ENCODE measurements at places on chromosomes 3 and 15. TPM values are rescaled to one million over a fixed set of nuclear protein-coding genes. Genes with fewer than 3 reads are reported as not detected.

FBXW12 gene
- polyA plus RNA-seq = not detected

FILIP1L gene
- 15.5 TPM for polyA plus RNA-seq

BNC1 gene
- polyA plus RNA-seq = 0.09 TPM

COLQ gene
- 9.7 TPM for polyA plus RNA-seq

EXD1 gene
- 0.43 TPM for polyA plus RNA-seq

TMEM212 gene
- not detected for polyA plus RNA-seq

AGBL1 gene
- polyA plus RNA-seq = 0.96 TPM

C3orf49 gene
- polyA plus RNA-seq = not detected

GRM2 gene
- 0.13 TPM for polyA plus RNA-seq

AADAC gene
- not detected for polyA plus RNA-seq

- DNase-seq = no peak
Measured at GRCh38 chr3:109927161-109927560, 589.8 kb upstream of the DPPA4 start.

- DNase-seq = no peak
Measured at GRCh38 chr3:177764377-177764912, 567.2 kb upstream of the TBL1XR1 start.

DNA sequence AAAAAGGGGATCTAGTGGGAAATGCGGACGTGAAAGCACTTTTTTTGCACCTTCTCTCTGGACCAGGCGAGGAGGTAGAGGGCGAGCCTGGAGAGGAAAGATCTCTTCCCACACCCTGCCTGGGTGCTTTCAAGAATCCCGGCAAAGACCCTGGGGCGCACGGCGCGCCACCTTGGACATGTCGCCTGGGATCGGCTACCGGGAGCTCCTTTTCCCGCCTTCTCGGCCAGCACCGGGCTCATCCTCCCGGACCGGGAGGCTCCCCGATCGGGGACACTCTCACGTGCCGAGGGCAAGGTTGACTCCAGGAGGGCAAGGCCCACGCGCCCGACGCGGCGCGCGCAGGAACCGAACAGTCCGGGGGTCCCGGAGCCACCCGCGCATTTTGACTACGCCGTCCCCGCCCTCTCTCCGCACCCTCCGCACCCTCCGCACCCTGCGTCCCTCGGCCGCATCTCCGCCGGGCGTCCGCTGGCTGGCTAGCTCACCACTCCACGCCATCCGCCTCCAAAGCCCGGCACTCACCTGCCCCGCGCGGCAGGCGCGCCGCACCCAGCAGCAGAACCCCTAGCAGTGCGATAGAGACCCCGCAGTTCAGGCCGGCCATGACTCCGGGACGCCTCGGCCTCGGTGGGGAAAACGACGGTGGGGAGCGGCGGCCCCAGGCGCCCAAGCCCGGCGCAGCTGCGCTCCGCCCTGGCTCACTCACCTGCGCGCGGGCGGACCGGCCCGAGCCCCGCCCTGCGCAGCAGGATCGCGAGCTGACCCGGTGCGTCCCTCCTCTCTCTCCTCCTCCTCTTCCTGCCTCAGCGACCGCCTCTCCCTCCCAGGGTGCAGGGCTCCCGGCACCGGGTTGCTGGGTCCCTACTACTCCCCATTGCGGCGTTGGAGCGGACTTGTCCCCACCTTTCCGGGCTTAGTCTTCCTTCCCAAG, at the start of gene CDCP1:
CDCP1 (minus strand) TSS at position 698 of the 934 bp plus-strand sequence; CDS start at position 607, 91 bp downstream.
- DNase-seq = no peak

DNA sequence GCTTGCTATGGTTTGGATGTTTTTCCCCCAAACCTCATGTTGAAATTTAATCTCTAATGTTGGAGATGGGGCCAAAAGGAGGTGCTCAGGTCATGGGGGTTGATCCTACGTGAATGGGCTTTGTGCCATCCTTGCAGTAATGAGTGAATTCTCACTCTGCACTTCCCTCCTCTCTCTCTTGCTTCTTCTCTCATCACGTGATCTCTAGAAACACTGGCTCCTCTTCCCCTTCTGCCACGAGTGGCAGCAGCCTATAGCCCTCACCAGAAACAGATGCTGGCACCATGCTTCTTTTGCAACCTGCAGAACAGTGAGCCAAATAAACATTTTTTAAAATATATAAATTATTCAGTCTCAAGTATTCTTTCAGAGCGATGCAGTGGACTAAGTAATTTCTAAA, 13.3 kb upstream of the PLSCR1 start:
- no peak for DNase-seq

- peak; percentile 78 for DNase-seq
Measured at GRCh38 chr3:52848617-52849016, 13.8 kb upstream of the MUSTN1 start.

DNA sequence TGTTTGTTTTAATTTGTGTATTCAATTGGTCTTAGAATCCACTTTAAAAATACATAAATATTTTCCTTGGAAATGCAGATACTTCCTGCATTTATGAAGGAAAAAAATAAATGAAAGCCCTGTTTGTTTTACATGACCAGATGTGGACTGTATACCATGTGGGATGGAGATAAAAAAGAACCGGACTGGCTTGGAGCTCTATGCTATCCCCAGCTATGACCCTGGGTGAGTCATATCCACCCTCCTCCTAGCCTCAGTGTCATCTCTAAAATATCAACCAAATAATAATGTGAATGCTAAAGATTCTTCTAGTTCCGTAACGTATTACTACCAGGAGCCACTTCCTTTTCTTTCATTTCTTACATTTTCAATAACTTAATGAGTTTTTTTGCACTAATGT, 44.5 kb upstream of the PDZRN3 start:
- no peak for DNase-seq

GRCh38 chr3:107024551-107025026, 352.6 kb upstream of the CCDC54 start:
- DNase-seq = no peak

DNA sequence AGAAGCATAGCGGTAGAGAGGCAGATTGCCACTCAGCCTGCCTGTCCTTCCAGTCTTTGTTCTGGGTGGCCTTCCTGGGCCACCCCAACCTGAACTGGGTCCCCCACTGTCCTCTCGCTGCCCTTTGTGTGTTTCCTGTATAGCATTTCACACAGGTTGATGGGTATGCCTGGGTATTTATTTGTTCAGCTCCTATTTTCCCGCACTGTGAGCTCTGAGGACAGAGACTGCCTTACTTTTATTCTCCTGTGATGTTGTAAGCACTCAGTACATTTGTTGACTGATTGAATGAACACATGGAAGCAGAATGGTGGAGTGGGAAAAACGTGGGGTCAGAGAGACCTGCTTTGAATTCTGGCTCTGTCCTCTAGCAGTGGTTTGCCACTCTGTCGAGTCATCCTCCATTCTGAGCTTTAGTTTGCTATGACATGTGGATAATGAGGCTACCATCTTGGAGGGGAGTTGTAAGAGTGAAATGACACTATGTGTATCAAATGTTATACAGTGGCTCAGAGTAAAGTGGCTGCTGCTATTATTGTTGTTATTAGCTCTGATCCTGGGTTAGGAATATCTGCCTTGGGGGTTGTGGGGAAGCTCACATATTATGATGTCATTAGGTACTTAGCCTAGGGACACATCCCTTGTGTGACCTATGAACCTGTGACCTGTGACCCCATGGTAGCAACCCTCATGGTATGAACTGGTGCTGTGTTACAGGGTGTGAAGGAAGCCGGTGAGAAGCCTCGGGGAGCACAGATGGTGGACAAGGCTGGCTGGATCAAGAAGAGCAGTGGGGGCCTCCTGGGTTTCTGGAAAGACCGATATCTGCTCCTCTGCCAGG, 6.4 kb downstream of the PLEKHO2 start:
- DNase-seq = no peak

GRCh38 chr15:25950014-25950413, 86.9 kb upstream of the ATP10A start:
- no peak for DNase-seq

GRCh38 chr15:27260523-27260922, 289.5 kb downstream of the GABRG3 start:
- DNase-seq = no peak

DNA sequence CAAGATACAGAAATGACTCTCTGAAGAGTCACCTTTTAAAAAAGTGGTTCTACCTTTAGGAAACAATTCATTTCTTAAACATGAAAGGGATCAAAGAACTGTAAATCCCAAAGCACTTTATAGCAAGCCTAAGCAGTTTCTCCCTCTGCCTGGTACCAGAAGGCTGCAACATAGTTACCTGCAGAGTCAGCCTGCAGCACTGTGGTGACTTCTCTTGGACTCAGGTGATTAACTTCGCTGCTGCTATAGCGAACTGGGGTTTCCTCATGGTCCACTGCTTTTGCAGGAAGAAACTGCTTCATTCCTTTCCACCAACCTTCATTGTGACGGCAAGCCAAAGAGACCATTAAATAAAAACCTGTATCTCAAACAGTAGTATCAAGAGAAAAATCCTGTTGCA, 37.3 kb downstream of the ST3GAL6 start:
- no peak for DNase-seq

- no peak for DNase-seq
Measured at GRCh38 chr3:172347895-172348679, 100.2 kb downstream of the GHSR start.

DNA sequence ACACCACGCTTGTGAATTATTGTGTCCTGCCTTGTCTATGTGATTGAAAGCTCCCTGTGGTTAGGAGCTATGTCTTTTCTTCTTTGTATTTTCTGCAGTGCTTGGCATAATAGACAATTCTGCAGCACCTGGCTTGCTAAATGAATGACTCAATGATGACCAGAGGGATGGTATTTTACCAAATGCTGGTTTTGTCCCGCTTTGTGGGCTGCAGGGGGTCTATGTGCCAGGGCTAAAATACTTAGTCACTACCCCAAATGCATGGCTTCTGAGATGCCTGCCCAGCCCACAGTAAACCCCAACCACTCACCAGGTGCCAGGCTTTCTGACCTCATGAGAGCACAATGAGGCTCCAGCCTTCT, 50.9 kb downstream of the BOC start:
- no peak for DNase-seq

- DNase-seq = no peak
Measured at GRCh38 chr15:83278191-83278590, 6.3 kb downstream of the BNC1 start.

DNA sequence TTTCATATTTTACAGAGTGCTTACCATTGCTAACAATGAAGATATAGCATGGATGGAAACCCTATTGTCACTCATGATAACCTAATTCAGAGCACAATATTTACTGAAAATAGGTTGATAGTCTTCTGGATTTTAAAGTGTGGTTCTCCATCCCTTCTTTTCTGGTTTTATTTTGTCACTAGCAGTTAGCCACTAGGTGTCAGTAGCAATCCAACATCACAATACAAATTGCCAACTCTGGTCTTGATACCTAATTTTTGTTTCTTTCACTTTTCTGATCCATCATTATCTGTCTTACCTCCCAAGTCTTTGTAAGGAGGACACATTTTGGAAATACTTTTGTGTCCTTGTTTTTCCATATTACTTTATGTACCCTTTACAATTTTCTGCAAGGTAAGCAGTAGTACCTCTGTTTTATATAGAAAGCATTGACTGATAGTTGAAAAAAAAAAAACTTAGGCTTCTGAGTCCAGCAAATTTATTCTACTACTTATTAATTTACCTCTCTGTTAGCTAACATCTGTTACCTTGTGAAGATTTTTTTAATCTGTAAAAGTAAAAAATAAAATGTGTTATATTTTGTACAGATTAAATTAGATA, 28.3 kb upstream of the CRYBG3 start:
- DNase-seq = no peak

All from psoas muscle (tissue), 8 donors.